ENCODE measurements at places on chromosomes 6 and 20.

DNA sequence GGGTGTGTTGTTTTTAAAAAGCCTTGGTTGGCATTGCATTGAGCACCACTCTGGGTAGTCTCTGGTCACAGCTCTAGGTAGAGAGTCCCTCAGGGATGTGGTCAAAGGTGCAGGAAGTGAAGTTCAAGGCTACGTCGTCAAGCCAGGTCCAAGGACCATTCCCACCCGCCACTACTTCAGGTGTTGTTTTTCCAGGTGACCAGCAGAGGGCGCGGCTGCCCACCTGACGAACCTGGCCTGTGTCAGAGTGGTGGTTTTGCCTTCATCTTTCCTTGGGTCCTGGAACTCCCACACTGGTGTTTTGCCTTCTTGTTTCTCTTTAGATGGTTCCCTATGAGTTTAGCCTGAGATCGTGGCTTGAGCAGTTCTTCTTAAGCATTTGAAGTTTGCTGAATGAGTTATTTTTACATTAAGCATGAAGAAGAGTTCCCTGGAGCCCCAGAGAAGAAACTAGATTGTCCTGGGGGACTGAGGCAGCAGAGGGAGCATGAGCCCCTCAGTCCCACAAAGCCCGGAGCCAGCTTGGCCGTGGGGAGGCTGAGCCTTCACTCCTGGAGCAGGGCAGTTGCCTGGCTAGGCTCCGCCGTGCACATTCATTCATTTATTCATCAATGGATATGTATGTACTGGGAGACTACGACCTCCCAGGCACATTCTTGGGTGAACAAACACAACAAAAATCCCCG lies 5.6 kb upstream of the PHACTR3 start:
- DNase-seq, result no peak

GRCh38 chr6:137913996-137914529 lies 47.0 kb downstream of the TNFAIP3 start:
- no peak for DNase-seq

GRCh38 chr6:43973357-43973756 lies 153.9 kb downstream of the MRPL14 start:
- DNase-seq, result no peak

DNA sequence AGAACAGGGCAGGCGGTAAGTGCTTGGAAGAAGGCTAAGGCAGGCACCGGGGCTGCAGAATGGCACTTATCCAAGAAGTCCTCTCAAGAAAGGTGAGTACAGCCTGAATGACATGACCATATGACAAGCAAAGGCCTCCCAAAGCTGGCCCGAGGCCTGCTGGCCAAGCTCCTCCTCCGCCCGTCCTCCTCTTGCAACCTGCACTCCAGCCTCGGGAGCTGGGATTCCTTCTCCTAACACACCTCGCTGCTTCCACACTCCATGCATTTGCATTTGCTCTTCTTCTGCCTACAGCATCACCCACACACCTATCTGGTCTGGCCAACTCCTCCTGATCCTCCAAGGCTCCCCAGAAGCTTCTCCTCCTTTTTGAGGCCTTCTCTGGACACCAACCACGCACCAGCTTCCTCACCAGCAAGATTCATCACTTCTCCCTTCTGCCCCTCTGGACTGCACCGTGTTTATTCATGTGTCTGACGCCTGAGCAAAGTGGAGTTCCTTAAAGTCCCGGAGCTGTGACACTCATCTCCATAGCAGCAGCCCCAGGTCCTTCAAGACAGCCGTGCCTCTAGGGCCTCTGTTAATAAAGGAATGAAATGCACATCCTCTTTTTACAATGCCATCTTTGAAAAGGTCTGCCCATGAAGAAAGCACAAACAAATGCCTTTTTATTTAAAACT lies 32.3 kb downstream of the CNKSR3 start:
- DNase-seq, result no peak

DNA sequence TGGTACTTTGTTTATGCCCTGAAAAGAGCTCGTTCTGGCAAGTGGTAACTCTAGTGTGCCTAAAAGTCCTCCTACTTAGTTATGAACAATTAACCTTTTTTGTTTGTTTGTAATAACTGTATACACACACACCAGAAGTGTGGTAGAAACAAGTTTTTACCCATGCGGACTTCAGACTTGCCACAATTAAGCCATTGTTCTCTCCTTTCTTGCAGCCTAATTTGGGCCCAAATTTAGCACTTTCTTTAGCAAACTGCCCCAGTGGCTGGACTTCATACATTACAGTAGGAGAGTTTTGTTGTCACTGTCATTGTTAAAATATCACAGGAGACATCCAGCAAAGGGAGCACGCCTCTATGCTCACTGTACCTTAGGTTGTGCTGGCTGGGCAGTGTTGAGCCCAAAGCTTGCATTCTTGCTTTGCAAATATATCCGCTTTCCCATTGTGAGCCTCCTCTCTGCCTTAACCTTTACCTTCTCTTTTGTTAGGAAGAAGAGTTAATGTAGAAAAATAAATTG lies 53.0 kb downstream of the LRRC1 start:
- no peak for DNase-seq

- DNase-seq, result no peak
These were observed at the start of gene MCCD1 for GRCh38 chr6:31528821-31529328. MCCD1 (plus strand) TSS chr6:31528962; CDS start chr6:31529015, 53 bp downstream.

GRCh38 chr6:79436241-79436640 lies 101.0 kb downstream of the LCA5 start:
- no peak for DNase-seq

- DNase-seq, result no peak
These were observed 45.3 kb downstream of the FGD2 start for GRCh38 chr6:37050854-37051137.

- DNase-seq, result no peak
These were observed 32.8 kb upstream of the SPTLC3 start for GRCh38 chr20:12975833-12976608.

GRCh38 chr20:63042448-63043071 lies 35.8 kb upstream of the BHLHE23 start:
- no peak for DNase-seq

DNA sequence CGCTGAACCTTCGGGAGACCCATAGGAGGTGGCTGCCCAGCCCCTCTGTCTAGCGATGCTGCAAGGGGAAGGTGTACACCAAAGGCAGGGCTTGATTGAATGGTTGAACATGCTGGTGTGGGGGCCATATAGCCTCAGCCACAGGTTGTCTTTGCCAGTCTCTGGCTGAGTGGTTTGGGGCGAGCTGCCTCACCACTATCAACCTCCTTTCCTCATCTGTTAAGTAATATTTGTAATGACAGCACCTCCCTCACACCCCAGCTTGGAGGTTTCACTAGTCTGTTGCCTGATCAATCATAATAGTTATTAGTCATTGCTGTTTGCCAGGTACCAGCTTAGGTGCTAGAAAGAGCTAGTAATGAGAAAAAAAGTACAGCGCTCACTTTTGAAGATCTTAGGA lies 11.8 kb upstream of the ZNF831 start:
- no peak for DNase-seq

DNA sequence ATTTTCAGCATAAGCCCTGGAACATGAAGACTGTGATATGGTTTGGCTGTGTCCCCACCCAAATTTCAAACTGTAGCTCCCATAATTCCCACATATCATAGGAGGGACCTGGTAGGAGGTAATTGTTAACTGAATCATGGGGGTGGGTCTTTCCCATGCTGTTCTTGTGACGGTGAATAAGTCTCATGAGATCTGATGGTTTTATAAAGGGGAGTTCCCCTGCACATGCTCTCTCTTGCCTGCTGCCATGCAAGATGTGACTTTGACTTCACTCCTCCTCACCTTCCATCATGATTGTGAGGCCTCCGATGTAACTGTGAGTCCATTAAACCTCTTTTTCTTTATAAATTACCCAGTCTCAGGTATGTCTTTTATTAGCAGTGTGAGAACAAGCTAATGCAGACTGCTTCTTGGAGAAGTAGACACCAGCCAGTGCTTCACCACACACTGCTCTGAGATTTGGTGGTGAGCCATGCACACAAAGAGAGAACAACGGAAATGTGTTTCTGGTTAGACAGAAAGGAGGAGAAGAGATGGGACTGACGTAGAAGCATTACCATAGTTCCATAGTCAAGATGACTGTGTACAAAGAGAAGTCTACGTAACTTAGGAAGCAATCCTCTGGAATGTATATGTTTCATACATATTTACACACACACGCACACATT lies 97.8 kb downstream of the BACH2 start:
- DNase-seq, result no peak

DNA sequence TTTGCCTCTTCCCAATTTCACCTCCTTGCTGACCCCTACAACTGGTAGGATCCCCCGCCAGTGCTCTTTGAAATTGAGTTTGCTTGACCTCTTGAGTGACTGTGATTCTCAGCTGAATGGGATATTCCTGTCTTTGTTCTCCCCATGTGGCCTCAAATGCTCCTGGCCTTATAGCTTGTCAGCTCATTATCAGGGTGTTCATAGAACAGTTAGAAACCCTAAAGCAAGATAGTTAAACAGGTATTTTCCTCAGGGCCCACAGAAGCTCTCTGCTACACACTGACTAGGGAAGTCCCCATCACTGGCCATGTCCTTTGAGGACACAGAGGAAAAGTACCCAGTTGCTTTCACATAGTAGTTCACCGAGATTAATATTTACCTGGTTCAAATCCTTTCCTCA lies 211.5 kb upstream of the DTNBP1 start:
- DNase-seq, result no peak

DNA sequence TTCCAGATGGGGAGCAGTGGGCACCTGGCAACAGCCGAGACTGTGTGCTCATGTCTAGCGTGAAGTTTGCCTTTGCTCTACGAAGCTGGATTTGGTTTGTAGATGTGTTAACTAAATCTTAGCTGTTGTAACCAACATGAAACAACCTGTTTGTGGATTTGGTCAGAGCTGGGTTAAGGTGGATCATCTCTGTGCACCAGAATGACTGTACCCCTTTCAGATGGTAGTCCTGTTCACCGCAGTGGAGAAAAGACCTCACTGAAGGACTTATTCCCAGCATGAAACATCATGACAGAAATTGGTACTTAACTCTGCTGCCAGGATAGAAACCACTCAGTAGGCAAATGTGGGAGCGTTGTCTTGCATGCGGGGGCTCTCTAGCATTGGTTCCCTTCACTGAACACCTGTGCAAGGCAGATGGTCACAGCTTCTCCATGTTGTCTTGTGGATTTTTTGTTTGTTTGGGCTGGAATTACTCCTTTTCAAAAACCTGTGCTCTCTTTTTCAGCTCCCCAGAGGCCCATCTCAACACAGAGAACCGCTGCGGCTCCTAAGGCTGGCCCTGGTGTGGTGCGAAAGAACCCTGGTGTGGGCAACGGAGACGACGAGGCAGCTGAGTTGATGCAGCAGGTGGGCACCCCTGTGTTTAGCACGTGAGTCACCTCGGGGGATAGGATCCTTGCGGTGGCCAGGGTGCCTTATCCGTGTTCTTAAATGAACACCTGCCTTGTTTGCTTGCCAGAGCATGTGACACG lies 19.3 kb upstream of the EFCAB8 start:
- DNase-seq, result no peak

DNA sequence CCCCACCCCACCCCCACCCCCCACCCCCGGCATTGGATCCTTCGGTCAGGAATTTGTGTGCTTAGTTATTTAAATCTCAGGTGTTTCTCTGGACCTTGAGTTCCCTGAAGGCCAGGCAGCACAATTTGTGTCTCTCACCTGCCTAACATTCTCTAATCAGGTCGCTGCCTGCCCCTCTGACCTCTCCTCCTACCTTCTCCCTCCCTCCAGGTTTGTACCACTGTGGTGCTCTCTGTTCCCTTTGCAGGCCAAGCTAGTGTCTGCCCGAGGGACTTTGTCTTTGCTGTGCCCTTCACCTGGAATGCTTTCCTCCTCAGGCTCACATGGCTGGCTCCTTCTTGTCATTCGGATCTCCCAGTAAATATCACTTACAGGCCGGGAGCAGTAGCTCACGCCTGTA lies 131.4 kb upstream of the SLC2A12 start:
- no peak for DNase-seq

DNA sequence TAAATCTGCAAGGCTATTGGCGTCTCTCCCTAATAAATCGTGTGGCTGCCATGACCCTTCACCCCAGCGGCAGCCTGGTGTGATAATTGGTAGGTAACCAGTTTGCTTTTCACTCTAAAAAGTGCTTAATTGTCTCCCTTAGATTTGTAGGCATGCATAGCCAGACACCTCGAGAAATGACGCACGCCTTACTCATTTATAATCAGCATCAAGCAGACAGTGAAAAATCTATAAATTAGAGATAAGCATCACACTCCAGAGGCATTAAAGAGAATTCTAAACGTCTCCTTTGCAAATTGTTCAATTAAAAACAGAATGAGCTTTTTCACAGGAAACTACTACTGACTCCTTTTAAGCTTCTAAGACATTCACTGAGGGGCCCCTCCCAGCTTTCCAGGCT lies 110.2 kb upstream of the RPS6KA2 start:
- DNase-seq, result no peak

GRCh38 chr6:126461045-126461444 lies 121.1 kb downstream of the CENPW start:
- DNase-seq, result no peak

DNA sequence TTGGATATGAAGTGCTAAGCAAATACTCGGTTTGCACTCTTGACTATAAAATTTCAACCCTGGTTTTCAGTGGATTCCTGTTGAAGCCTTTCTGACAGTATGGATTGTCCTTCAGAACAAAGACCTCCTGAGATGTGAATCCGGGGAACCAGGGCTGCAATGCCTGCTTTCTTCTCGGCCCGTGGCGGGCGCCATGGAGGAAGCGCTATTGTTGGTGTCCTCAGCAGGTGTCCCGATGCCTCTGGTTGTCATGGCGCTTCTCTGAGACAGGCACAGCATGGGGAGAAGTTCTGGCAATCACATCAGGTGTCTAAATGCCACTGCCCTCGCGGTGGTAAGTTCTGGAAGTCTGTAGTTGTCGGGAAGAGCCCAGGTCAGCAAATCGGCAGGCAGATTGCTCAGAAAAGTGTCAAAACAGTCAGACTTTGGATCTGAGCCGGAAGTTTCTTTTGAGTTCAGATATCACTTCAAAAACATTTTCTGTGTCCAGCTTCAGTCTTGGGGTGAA lies 188.5 kb downstream of the CDH4 start:
- no peak for DNase-seq

DNA sequence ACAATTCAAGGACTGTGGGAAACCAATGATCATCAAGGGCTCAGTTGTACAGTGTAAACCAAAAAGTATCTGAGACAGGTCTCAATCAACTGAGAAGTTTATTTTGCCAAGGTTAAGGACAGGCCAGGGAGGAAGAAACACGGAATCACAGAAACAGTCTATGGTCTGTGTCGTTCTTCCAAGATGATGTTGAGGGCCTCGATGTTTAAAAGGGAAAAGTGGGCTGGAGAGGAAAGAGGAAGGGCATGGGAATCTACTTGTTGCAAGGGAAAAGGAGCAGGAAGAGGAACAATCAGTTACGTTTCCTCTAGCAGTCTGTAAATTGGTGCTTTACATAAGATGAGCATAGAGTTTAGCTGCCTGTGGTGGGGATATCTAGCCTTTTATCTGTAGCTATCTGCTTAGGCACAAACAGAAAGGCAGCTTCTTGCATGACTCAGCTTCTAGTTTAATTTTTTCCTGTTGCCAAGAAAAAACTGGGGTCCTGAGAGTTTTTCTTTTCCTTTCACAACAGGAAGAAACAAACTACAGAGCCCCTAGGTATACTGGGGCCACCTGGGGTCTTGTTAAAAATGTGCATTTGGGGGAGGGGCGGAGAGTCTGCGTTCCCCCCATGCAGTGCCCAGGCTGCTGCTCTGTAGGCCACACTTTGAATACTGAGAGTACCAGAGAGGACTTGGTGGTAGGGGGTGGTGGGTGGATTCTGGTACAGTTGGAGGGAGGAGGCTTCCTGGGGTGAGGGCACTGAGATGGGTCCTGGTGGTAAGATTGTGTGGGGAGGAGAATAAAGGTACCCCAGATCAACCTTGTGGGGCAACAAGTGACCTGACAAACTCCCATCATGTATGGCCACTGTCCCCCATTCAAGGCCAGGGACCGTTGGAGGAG lies 35.3 kb upstream of the EZR start:
- no peak for DNase-seq
